ENCODE measurements at places on chromosomes 6 and 20. TPM values are rescaled to one million over a fixed set of nuclear protein-coding genes. Genes with fewer than 3 reads are reported as not detected.

NMBR gene
- polyA plus RNA-seq = 0.11 TPM

TCF21 gene
- 0.05 TPM for polyA plus RNA-seq

MYL9 gene
- polyA plus RNA-seq = 26.8 TPM

ADNP gene
- polyA plus RNA-seq = 21.1 TPM

SDC4 gene
- polyA plus RNA-seq = 29.9 TPM

ITPR3 gene
- 29.1 TPM for polyA plus RNA-seq

CLDN20 gene
- not detected for polyA plus RNA-seq

HLA-DRB1 gene
- polyA plus RNA-seq = 7.2 TPM

TBXT gene
- 0.18 TPM for polyA plus RNA-seq

GPR6 gene
- 0.31 TPM for polyA plus RNA-seq

CDC5L gene
- polyA plus RNA-seq = 5.1 TPM

HRH3 gene
- 3.1 TPM for polyA plus RNA-seq

SOX4 gene
- polyA plus RNA-seq = 14.1 TPM

PTCRA gene
- not detected for polyA plus RNA-seq

PI16 gene
- 0.06 TPM for polyA plus RNA-seq

SLC17A1 gene
- polyA plus RNA-seq = not detected

HLA-DQB2 gene
- not detected for polyA plus RNA-seq

OR2W1 gene
- not detected for polyA plus RNA-seq

ADGRG6 gene
- 1.1 TPM for polyA plus RNA-seq

UNC5CL gene
- 2.3 TPM for polyA plus RNA-seq

IFNGR1 gene
- 9.7 TPM for polyA plus RNA-seq

ZGPAT gene
- 14.5 TPM for polyA plus RNA-seq

TLDC2 gene
- polyA plus RNA-seq = 0.29 TPM

NFYA gene
- polyA plus RNA-seq = 19.7 TPM

KIF25 gene
- polyA plus RNA-seq = 1.5 TPM

ANGPT4 gene
- 0.25 TPM for polyA plus RNA-seq

CPNE5 gene
- 1.8 TPM for polyA plus RNA-seq

AKAP12 gene
- polyA plus RNA-seq = 14.6 TPM

ELOVL4 gene
- 1.8 TPM for polyA plus RNA-seq

PLA2G7 gene
- 1.3 TPM for polyA plus RNA-seq

KCNK16 gene
- not detected for polyA plus RNA-seq

WFDC10B gene
- polyA plus RNA-seq = 0.36 TPM

CST5 gene
- polyA plus RNA-seq = not detected

CAP2 gene
- polyA plus RNA-seq = 6.4 TPM

VNN1 gene
- polyA plus RNA-seq = not detected

CGA gene
- not detected for polyA plus RNA-seq

FUT9 gene
- 0.85 TPM for polyA plus RNA-seq

ANKS1A gene
- polyA plus RNA-seq = 9.8 TPM

GGTLC1 gene
- polyA plus RNA-seq = not detected

KIAA0408 gene
- polyA plus RNA-seq = 3.3 TPM

RIMS4 gene
- 13.3 TPM for polyA plus RNA-seq

CBLN4 gene
- polyA plus RNA-seq = 0.03 TPM

SCGN gene
- not detected for polyA plus RNA-seq

NKAIN2 gene
- 0.03 TPM for polyA plus RNA-seq

HDDC2 gene
- polyA plus RNA-seq = 129 TPM

SLC12A5 gene
- 2.8 TPM for polyA plus RNA-seq

MRAP2 gene
- 5.3 TPM for polyA plus RNA-seq

BANF2 gene
- polyA plus RNA-seq = not detected

PDE7B gene
- not detected for polyA plus RNA-seq

TRDN gene
- 1.2 TPM for polyA plus RNA-seq

C6orf132 gene
- 33.8 TPM for polyA plus RNA-seq

MYO6 gene
- polyA plus RNA-seq = 8.3 TPM

CDH26 gene
- 0.78 TPM for polyA plus RNA-seq

RIPOR2 gene
- 16.7 TPM for polyA plus RNA-seq

ZBTB12 gene
- polyA plus RNA-seq = 32.4 TPM

RWDD2A gene
- polyA plus RNA-seq = 1.5 TPM

C20orf141 gene
- not detected for polyA plus RNA-seq

C20orf144 gene
- 0.21 TPM for polyA plus RNA-seq

MOCS3 gene
- 6.2 TPM for polyA plus RNA-seq
